CD14-positive monocyte (primary cell): ENCODE measurements at places on chromosomes 12 and 14. TPM values are rescaled to one million over a fixed set of nuclear protein-coding genes. Genes with fewer than 3 reads are reported as not detected.

The LLPH gene
- polyA plus RNA-seq, result 44.0 TPM

The KRT6C gene
- polyA plus RNA-seq, result not detected in 2 replicates

The TSHR gene
- polyA plus RNA-seq, result not detected

The ERP27 gene
- polyA plus RNA-seq, result 2.5 TPM

The TAS2R31 gene
- 0.09 and 0.29 TPM in 2 replicates for polyA plus RNA-seq

The MGP gene
- not detected for polyA plus RNA-seq

The ALG10B gene
- polyA plus RNA-seq, result 2.2 TPM
